Esophagus mucosa (tissue), 1 donor: ENCODE measurements at places on chromosomes 12 and 14. TPM values are rescaled to one million over a fixed set of nuclear protein-coding genes. Genes with fewer than 3 reads are reported as not detected.

Gene CDH24
- 3.4 TPM for total RNA-seq

GRCh38 chr14:95193081-95193480 is 35.8 kb upstream of the DICER1 start:
- no peak for ATAC-seq

- no peak for ATAC-seq
Measured at GRCh38 chr12:53289891-53290290, 5.5 kb upstream of the PFDN5 start.

DNA sequence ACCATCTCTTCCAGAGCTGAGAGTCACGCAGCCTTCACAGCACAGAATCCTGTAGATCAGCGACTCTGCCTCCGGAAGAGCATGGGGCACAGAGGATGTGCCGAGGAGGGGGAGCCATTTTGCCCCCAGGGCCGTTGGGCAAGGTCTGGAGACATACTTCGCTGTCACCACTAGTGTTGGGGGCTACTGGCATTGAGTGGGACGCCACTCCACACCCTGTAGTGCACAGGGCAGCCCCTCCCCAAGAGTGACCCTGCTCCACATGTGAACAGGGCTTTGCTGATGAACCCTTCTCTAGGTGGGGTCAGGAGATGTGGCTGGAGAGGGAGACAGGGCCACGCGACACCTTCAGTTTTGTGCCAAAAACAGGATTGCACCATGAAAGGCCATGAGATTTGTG is 6.0 kb downstream of the GLT1D1 start:
- ATAC-seq = no peak

DNA sequence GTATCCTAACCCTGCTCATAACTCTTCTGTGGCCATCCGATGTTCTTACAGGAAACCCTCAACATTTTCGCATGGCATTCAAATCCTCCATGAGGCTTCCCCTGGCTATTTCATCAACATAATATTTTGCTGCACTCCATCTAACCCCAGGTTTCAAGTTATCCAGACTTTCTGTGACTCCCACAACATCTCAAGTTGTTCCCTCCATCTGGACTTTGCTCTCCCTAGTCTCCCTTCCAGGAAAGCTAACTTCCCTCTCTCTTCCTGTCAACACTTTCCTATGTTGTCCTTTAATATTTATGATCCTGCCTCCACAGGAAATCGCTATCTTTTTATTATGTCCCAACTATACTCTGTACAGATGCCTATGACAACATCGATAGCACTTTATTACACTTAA is 146.1 kb downstream of the METTL25 start:
- ATAC-seq = no peak
